Tibial artery (tissue), 4 donors: ENCODE measurements at places on chromosomes 7 and 10.

GRCh38 chr10:97331153-97331703, 3.3 kb downstream of the FRAT2 start:
- no peak for DNase-seq

- DNase-seq: no peak
Observed at GRCh38 chr10:12852687-12853086, 148.8 kb downstream of the CCDC3 start.

DNA sequence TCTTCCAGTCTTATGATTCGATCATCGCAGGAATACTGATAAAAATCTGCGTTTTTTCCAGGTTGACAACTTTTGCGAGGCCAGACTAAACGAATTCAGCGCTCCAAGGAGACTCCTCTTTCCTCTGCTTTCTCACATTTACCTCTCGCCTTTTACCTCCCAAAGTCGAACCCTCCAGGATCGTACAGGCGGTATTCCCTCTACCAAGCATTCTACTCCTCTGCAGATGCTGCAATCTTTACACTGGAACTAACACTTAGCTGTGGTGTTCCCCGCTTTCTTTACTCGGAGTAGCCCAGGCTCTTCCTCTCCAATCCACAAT, 449 bp downstream of the NUDT5 start:
- DNase-seq: no peak

GRCh38 chr10:76939933-76940468, 697.6 kb downstream of the KCNMA1 start:
- DNase-seq: no peak

DNA sequence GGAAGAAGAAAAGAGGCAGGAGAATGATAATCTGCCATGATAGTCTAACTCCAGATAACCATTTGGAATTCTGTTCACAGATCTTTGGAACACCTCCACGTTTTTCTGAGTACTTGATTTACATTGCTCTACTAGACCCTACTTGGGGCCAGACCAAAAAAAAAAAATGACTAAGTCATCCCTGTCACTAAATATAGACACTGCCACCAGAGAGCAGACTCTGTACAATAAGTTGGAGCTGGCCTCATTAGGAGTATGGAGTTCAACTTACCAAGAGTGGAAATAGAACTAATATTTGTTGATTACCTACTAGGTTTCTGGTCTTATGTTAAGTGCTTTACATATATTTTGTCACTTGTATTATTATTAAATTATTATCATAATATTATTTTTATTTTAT, 80.9 kb upstream of the ZNF800 start:
- DNase-seq: no peak

DNA sequence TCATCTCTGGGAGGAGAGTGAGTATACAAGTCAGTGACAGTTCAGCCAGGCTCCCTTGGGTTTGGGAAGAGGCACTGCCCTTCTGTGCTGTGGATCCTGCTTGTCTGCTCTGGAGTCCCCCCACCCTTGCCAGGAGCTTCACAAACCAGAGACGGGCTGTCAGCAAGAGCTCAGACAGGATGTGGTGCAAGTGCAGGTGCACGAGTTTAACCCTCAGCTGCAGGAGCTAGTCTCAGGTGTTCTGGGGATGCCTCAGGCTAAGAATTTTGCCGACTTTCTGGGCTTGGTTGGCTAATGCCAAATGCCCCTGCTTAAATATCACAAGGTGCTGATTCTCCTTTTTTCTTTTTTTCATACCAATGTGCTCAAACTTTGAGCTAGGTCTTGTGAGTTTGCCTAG, 22.3 kb downstream of the ZNF783 start:
- DNase-seq: no peak

- DNase-seq: no peak
Observed at GRCh38 chr7:22781230-22781711, 41.4 kb downstream of the TOMM7 start.

DNA sequence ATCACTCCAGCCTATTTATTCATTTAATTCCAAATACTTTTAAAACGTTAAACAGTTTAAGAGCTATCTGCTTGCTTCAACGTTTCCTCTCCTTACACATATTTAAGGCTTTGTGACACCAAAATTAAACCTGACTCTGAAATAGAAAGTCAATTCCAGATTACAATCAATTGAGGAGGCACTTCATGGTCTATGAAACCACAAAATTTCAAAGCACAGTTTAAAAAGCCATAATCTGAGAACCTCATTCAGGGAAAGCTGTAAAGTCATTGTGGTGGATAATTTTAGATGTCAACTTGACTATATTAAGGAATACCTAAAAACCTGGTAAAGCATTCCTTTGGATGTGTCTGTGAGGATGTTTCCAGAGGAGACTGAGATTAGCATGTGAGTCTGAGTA, 6.2 kb downstream of the SNX13 start:
- no peak for DNase-seq

- DNase-seq: peak; percentile 90
Observed at GRCh38 chr10:103451091-103451813, 918 bp downstream of the CALHM2 start.

- no peak for DNase-seq
Observed at GRCh38 chr10:106311590-106311989, 852.9 kb downstream of the SORCS1 start.

DNA sequence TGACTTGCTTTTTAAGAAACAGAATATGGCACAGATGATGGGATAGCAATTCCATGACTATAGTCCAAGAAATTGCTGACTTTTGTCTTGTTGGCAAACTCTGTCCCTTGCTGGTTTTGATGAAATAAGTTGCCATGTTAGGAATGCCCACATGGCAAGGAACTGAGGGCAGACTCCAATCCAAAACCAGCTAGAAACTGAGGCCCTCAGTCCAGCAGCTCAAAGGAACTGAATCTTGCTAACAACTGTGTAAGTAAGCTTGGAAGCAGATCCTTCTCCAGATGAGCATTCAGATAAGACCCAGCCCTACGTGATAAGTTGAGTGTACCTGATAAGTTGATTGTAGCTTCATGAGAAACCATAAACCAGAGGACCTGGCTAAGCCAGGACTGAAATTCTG, 64.3 kb upstream of the BMPER start:
- DNase-seq: no peak

- DNase-seq: peak; percentile 96
Observed at GRCh38 chr7:7182156-7183060, at the start of gene C1GALT1. Gene C1GALT1, plus strand, starts transcription at chr7:7182544. Its CDS starts 51,776 bp downstream, at chr7:7234320.

DNA sequence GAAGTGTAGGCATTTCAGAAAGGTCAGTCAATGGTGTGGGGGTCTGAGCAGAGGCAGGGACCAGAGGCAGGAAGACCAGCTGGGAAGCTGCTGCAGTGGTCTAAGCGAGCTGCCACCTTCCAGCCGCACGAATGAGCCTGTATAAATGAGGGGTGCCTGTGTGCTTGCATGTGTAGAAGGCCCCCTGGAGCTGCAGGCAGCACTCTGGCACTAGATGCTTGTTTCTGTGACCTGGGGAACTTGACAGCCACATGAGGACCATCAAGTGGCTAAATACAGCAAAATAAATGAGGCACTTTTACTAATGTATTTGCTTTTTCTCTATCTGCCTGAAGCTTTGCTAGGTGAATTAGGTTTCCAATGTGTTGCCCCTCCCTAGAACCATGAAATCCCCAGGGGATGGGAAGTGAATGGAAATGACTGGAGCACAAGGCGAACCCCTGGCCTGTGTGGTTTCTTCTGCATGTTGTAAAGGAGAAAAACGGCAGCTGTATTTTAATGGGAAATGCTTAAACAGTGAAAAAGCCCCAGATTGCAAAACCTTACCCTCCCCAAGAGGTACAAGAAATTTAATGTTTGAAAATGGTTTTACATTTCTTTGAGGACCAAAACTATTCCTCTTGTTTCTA, 57.7 kb downstream of the PYROXD2 start:
- DNase-seq: no peak

GRCh38 chr7:41010967-41011366, 691.9 kb downstream of the INHBA start:
- DNase-seq: no peak

DNA sequence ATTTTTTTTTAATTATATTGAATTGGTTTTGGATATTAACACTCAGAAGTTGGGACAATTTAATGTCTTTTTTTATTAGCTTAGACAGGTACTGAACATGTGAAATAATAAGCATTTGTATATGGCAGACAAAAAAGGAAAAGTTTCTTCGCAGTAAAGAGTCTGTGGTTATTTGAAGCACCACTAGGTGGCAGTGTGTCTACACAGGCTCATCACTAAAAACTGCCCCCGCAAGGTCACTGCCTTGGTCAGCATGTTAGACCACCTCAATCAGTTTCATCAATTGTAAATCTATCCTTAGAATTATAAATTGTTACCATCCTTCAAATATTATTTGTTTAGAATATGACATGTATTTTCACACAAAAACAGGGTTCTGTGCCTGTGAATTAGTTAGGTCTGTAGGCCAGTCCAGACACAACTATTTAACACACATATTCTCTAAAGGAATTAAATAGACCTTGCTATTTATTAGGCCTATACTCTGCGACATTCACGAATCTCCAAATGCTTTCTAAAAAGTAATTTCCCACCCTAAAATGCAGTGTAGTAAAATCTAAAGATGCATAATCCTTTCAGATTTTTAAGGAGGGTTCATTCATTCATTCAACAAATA, 17.0 kb downstream of the PNLIPRP3 start:
- no peak for DNase-seq

GRCh38 chr7:24438232-24438631, 135.0 kb upstream of the PALS2 start:
- no peak for DNase-seq

- peak; percentile 95 for DNase-seq
Observed at GRCh38 chr7:95608359-95609173, 12.2 kb upstream of the PDK4 start.

GRCh38 chr10:96814264-96814663, 17.8 kb upstream of the LCOR start:
- no peak for DNase-seq

GRCh38 chr7:44883961-44884620, 1.2 kb downstream of the PURB start:
- no peak for DNase-seq

- DNase-seq: peak; percentile 77
Observed at GRCh38 chr7:27155816-27156507, 513 bp downstream of the HOXA7 start.

DNA sequence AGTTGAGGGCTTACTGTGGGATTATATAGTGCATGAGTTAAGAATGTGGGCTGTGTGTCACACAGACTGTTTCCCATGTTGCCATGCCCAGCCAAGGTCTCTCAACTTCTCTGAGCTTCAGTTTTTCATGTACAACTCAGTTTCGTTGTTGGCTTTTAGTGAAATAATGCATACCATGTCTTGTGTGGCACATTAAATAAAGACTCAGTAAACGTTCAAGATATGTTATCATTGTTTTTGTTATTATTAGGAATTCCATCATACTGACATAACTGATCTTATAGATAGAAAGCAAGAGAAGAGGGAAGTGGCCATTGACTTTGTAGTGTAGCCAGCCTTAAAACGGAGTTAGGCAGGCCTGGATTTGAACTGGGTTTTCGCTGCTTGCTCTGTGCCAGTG, 2.9 kb downstream of the CDK14 start:
- DNase-seq: no peak

- DNase-seq: no peak
Observed at GRCh38 chr7:128873234-128873633, 10.6 kb downstream of the ATP6V1F start.

GRCh38 chr10:131238669-131239280, 72.7 kb downstream of the TCERG1L start:
- no peak for DNase-seq

DNA sequence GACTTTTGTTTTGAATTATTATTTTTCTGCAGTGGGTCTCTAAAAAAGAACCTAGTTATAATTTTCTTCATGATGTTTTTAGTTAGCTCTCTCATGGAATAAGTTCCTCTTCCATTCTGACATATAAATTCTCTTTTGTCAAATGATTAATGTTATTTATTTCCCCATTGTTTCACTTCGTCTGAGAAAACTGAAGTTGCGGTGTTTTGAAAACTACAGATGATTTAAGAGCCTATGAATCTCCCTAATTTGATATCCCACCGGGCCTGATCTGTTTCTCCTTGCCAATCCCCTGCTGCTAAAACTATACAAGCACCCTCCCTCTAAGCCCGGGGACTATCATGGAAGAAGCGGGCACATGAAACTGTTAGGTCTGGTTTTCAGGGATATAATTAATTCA, 41.4 kb downstream of the HTR7 start:
- DNase-seq: no peak

GRCh38 chr7:70142247-70142932, 544.1 kb downstream of the AUTS2 start:
- no peak for DNase-seq

DNA sequence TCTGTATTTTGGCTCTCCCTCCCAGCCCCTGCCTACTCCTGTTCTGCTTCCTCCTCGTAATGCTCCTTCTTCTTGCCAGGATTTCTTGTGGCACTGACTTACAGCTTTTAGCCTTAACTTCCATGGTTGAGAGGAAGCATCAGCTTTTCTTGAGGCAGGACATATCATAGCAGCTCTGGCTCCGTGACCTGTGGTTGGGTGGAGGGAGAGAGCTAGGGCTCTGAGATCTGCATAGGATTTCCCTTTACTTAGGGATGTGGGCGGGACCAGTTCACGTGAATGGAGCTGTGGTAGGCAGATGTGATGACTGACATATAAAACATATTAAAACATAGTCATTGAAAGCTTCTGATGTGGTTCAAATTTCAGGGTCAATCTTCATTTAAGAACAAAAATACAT, 10.6 kb upstream of the RAB11FIP2 start:
- no peak for DNase-seq

DNA sequence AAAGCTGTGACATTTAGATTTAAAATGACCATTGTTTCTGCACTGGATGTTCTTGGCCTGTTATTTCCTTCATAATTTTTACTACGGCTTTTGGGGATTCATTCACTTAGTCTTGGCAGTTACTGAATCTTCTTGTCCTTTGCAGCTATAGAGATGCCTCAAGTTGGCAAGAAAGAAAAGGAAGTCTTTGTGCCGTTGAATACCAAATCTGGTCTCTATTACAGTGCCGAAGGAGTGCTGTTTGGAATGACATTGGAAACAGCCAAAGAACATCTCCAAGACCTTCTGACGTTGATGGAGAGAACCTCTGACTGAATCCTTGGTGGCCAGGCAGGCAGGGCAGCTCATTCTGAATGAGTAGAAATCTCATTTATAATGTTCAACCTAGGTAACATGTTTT, 54.3 kb upstream of the NRP1 start:
- no peak for DNase-seq

DNA sequence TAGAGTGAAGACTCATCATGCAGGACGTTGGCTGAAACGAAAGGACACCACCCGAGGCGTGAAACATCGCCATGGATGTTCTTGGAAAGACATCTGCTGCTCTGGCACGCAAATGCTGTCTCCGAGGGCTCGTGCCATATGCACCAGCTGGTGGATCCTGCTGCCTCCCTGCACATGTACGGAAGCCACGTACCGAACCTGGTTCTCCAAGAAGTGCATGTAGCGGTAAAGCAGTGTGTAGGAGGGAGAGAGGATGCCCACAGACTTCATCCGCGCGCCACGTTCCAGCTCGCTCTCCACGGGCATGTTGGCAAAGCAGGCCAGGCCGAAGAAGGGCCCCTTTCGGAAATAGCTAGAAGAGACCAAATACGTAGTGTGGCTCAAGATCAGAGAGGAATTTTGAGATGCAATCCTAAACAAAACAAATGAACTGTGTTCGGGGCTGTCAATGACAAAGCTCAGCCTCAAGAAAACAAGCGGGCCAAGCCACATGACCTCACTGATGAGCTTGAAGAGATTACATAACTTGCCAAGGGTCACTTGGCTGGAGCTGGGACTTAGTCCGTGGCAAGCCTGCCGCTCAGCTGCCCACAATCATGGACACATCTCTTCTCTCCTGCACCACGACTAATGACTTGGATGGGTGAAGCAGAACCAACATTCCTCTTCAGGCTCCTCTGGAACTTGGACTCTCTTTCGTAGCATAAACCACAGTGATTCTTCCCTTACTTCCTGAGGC, 16.5 kb downstream of the DENND11 start:
- no peak for DNase-seq
